ENCODE measurements at places on chromosomes 3 and 15.

GRCh38 chr3:49351521-49352011, 6.6 kb downstream of the GPX1 start:
- peak; percentile 88 for DNase-seq

GRCh38 chr3:140316868-140317400, 360.9 kb upstream of the TRIM42 start:
- DNase-seq: no peak

DNA sequence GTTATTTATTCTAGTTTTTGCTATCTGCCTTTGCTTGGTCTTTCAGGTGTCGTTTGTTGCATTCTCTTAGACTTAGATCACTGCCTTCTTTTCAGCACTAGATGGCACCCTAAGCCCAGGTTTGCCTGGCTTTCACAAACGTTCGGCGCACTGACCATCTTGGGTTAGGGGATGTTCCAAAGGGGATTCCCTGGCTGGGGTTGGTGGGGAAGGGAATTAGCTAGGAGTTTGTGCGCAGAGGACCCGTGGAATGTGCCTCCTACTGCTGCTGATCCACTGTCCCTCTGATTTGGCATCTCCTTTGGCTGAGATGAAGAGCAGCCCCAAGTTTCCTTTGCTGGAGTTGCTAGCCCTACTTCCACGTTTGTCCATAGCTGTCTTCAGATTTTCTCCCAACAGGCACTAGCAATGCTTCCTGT, 33.9 kb downstream of the PFN2 start:
- peak; percentile 55 for DNase-seq

DNA sequence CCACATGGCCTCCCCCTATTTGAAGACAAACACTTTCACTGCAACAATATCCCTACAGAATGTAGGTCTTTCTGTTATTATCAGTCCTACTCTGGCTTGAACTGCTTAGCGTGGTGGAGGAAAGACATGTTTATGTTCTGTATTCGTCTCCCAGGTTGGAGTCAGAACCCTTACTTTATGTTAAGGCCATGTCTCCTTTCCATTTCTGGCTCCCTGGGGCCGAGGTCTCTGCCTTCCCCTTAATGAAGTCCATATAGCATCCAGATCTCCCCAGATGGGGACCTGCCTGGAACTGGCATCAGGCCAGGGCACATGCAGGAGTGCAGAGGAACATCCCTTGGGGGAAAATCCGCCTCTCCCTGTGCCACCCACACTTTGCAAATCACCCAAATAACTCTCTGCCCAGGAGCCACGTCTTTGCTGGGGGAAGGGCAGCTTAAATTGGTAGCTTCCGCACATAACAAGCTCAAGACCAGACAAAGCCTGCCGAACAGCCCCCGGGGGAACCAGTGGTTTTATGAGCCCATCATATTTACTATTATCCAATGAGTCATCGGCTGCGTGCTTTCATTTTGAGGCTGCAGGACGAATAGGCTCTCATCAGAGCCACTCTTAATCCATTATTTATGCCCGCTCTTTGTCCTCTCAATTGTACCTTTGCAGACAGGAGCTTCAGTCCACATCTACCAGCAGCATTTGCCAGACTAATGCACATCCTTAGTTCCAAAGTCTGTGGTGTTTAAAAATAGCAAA, 237.0 kb downstream of the UACA start:
- DNase-seq: peak; percentile 76

GRCh38 chr15:85870216-85871014, 75.7 kb upstream of the KLHL25 start:
- DNase-seq: peak; percentile 18

- DNase-seq: no peak
Measured at GRCh38 chr3:184450547-184450946, 70.7 kb downstream of the CHRD start.

DNA sequence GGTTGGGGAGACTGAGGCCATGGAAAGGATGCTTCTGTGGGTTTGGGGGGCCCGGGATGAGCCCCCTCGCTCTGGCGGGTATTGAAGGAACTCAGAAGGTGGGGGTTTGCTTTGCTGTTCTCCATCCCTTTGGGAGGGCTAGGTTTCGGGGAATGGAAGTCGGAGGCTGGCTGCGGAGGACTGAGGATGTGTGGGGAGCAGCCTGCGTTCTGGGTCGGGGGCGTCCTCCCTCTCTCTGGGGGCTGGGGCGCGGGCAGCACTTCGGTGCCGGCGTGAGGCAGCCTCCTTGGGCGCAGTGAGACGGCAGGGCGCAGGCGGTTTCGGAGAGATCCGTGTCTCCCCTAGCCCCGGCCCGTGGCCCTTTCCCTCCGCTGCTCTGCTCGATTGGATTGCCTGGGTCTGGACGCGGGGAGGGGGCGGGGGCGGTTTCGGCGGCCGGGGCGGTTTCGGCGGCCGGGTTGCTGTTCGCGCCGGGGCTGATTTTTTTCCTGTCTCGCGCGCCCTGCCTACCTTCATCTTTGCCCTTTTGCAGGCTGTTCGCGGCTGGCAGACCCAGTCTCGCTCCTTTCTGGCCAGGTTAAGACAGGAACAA, 1.4 kb downstream of the PTPRG start:
- DNase-seq: peak; percentile 29

- no peak for DNase-seq
Measured at GRCh38 chr15:64560998-64561397, 100.6 kb downstream of the ZNF609 start.

GRCh38 chr3:61887206-61887605, 325.8 kb downstream of the PTPRG start:
- DNase-seq: no peak

- DNase-seq: no peak
Measured at GRCh38 chr3:71924721-71925120, 139.8 kb upstream of the PROK2 start.

- no peak for DNase-seq
Measured at GRCh38 chr15:80822256-80822655, 43.1 kb downstream of the CEMIP start.

GRCh38 chr3:162217647-162218046, 721.0 kb downstream of the OTOL1 start:
- DNase-seq: peak; percentile 66

- DNase-seq: peak; percentile 50
Measured at GRCh38 chr3:189677667-189678066, 46.5 kb downstream of the TP63 start.

Measured in AG10803 (cell line).